AG04450 (cell line): ENCODE measurements at places on chromosomes 1 and 21. TPM values are rescaled to one million over a fixed set of nuclear protein-coding genes. Genes with fewer than 3 reads are reported as not detected.

Gene B3GALT2
- 5.7 and 8.0 TPM in 2 replicates for polyA plus RNA-seq

Gene OR2L13
- polyA plus RNA-seq, result not detected in 2 replicates

Gene BCAR3
- 20.6 and 24.9 TPM in 2 replicates for polyA plus RNA-seq

Gene DCST2
- 0.07 and 0.19 TPM in 2 replicates for polyA plus RNA-seq

Gene PPM1J
- 1.3 and 2.1 TPM in 2 replicates for polyA plus RNA-seq

Gene LRRC71
- polyA plus RNA-seq, result not detected in 2 replicates
